ENCODE measurements at places on chromosomes 7 and 10.

DNA sequence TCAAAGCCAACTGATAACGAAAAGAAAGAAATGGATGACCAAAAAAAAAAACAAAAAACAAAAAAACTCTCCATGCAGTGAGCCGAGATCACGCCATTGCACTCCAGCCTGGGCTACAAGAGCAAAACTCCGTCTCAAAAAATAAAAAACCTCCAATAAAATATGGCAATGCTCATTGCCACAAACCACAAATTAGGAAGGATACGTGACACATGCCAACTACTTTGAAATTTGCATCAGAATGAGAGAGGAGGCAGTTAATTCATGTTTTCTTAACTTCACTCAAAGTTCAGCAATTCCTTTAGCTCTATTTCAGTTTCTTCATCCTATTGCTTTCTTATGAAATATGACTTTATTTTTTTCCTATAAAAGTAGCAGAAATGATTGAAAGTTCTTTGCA is 398.1 kb upstream of the C7orf33 start:
- no peak for DNase-seq

GRCh38 chr7:131648491-131648890 is 92.1 kb upstream of the PODXL start:
- no peak for DNase-seq

DNA sequence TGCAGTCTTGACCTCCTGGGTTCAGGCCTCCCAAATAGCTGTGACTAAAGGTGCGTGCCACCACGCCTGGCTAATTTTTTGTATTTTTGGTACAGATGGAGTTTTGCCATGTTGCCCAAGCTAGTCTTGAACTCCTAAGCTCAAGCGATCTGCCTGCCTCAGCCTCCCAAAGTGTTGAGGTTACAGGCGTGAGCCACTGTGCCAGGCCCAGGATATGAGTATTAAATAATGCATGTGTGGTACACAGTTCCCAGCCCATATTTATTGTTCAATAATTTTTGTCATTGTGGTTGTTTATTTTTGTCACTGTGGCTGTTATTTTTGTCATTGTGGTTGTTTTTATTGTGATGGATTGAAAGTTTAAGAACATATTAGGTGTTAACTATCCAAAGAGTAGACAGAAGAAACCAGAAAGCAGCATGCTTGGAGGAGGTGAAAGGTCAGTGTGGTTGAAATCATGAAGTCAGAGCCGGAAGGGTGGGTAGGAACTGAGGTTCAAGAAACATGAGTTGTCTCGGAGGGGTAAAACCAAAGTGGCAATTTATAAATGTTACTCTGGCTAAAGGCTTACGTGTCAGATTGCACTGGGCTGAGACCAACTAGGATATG is 45.0 kb downstream of the MRC1 start:
- DNase-seq, result no peak

- no peak for DNase-seq
Observed at GRCh38 chr10:105356626-105357025, 715.5 kb downstream of the SORCS3 start.

DNA sequence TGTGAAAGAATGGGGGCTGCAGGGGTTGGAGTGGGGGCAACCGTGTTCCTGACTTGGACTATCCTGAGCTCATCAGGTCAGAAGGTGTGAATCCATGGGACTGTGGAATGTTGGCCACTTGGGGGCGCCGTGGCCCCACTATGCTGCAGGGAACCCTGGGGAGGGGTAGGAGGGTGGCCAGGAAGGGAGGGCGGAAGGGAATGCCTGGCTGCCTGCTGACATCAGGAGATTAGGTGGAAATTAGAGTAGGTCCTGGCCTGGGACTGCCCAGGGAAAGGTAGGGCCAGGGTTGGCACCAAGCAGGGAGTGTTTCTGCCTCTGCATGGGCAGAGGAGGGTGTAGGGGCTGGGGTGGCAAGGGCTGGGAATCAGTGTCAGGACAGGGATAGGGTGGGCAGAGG is 65.8 kb upstream of the PRSS58 start:
- DNase-seq, result no peak

DNA sequence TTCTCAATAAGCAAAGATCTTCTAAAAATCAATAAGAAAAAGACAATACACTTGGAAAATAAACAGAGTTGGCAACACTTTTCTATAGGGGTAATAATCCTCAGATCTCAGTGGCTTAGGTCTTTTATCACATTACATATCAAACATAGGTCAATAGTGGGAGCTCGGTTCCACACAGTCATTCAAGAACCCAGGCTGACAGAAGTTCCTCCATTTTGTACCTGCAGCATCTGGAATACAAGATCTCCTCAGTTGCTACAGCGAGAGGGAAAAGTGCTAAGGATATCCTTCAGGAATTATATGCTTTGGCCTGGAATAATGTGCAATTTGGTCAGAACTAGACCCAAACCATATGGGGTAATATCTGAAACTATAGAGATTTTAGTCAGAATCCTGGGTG is 55.4 kb upstream of the MSRB2 start:
- DNase-seq, result no peak

DNA sequence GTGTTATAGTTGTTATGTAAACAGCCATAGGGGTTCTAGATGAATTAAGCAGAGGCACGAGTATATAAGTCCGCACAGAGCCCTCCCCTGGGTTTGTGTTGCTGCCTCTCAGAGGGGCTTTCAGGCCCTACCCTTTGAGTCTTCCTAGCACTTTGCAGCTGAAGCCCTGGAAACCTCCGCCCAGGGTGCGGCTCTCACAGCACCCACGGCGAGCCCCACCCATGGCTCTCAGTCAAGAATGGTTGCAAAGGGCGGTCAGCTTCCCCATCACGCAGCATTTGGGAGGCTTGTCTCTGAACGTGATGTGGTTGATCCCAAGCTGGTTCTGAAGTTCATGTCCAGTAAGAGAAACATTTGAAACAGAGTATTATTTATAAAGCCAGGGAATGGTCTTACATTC is 18.8 kb upstream of the INSIG1 start:
- DNase-seq, result no peak

- no peak for DNase-seq
Observed at GRCh38 chr10:117398029-117398428, 22.8 kb upstream of the PDZD8 start.

DNA sequence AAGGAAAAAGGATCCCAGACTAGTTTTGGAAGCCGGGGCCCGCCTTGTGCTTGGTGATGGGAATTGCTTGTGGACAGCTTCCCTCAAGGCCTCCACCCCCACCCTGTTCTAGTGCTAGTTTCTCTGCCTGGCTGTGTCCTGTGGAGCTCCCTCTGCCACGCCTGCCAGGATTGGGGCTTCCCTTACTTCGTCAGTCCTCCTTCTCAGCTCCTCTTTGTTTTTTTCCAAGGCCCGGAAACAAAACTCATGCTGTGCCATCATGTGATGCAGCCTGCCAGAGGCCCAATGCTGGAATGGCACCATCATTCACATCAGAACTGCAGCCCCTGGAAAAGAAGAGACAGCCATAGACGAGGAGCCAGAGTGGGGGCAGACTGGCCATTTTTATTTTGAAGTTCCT is 11.2 kb downstream of the YKT6 start:
- no peak for DNase-seq

DNA sequence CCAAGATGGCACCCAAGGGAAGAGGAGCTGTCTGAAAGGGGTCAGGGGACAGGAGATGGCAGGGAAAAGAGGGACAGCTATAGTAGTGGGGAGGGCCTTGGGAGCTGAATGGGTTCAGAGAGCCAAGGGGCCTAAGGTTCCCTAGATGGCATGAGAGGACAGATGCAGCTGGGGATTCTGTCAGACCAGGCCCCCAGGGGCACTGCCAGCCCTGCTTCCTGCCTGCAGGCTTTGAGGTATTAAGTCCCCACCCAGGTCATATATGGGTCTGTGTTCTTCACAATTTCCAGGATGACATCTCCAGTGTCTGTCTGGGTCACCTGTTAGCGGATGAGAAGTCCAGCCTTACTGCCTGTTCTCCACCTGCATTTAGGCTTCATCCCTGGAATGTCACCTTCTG is 56.7 kb downstream of the NEURL1 start:
- peak; percentile 0 for DNase-seq

- DNase-seq, result no peak
Observed at GRCh38 chr10:89055159-89055558, 64.6 kb downstream of the FAS start.

GRCh38 chr10:110843031-110843430 is 28.7 kb upstream of the PDCD4 start:
- DNase-seq, result peak; percentile 65

DNA sequence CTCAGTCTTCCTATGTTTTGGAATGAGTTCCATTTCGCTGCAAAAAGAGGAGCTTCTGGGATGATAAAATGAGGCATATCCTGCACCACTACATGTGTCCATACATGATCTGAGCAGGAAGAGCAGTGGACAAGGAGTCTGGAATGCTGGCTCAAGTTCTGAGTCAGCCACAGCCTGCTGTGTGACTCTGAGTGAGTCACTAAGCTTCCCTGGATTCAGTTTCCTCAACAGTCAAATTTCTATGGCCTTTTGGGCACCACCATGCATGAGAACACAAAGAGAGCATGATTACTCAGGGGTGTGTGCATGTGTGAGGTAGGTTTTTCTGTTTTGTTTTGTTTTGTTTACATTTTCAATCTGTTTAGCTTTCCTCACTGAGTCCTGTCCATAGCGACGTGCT is 254.6 kb downstream of the ANKRD30A start:
- no peak for DNase-seq

DNA sequence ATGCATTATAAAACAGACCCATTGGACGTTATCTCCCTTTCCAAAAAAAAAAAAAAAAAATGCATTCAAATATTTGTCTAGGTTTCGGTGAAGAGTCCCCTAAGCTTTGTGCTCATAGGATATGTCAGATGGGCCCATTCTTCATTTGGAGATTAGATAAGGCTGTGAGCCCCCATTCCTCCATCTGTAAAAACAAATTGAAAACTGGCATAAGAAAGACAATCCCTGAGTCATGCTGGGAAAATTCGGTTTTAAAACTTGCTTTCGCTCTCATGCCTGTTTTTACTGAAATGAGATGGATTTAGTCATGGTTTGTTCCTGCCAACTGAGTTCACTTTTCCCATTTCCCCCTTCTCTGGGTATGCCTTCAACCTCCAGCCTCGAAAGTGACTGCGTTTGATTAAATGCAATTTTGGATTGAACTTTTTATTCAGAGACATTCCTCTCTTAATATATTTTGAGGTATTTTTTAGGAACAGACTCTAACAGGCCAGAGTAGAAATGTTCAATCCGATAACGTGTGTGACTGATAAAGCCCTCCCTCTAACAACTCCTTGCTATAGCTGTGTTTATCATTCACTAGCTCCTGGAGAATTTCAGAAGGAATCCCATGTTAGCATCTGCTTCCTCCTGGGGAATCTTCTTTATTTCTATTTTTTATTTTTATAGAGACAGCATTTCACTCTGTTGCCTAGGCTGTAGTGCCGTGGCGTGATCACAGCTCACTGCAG is 190.9 kb upstream of the LYZL2 start:
- DNase-seq, result no peak

DNA sequence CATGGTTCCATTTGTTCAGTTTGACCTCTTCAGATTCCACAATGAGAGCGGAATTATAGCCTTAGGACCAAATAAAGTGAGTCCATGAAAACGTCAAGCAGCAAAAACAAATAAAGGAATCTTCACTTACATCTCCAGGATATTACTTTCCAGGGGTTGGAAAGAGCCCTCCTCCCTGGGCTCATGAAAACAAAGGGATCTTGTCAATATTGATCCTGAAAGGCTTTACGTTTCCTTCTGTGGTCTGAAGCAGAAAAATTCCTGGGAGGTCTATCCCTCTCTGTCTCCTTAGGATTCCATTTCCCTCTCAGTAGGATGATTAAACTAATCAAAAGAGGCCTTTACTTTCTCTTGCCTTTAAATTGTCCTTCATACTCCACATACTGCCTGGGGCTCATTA is 293.5 kb downstream of the GPAM start:
- DNase-seq, result no peak

- peak; percentile 31 for DNase-seq
Observed at GRCh38 chr7:105352018-105352612, 36.6 kb downstream of the SRPK2 start.

DNA sequence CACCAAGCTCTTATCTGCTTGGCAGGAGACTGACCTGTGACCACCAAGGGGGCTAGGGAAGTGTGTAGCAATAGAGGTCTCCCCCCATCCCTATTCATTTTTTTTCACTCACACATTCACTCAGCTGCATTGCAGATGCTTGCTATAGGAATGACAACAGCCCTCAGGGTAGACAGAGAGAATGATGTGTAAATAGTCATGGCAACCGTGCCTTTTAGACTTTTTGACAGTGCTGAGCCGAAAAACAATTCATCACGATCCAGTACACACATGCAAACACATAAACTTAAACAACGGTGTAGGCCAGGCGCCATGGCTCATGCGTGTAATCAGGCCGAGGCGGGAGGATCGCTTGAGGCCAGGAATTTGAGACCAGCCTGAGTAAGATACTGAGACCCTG is 7.6 kb upstream of the ELN start:
- no peak for DNase-seq
